K562 (cell line): ENCODE measurements at places on chromosomes 1 and 21. TPM values are rescaled to one million over a fixed set of nuclear protein-coding genes. Genes with fewer than 3 reads are reported as not detected.

- DNase-seq, result no peak
Observed at GRCh38 chr1:96292141-96292540, 429.4 kb upstream of the PTBP2 start.

PTGS2 gene
- total RNA-seq, result not detected in 2 replicates

FCRL1 gene
- not detected in 2 replicates for total RNA-seq

KRTAP21-2 gene
- not detected in 2 replicates for total RNA-seq

DNA sequence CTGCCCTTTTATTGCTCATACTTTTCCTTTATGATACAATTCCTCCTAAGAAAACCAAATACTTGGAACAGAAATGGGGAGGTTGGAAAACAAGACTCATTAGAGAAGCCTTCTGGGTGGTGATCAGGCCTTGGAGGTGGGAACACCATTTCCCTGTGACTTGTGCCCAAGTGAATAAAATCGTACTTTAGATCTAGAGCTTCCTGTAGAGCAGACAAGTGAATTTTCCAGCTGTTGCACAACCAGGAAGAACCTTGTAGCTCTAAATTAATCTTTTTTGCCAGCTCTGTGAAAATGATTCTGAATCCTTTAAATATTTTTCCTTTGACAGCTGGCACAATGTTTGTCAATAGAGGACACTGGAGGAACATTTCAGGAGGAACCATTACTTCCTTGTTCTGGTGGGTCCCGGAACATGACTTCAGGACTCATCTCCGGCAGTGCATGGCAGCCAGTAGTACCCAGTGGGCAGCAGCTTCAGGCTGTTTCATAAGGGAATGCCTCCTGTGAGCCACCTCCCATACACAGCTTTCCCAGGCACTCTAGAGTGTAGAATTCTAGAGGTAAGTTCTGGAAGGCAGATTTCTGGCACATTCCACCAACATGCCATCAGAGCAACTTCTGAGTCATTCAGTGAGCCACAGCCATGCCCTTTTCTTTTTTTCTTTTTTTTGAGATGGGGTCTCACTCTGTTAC, 5.5 kb upstream of the SNAPIN start:
- DNase-seq, result no peak

- no peak for DNase-seq
Observed at GRCh38 chr1:85465099-85465785, at the start of gene DDAH1. Gene DDAH1, minus strand, starts transcription at chr1:85465159. Its CDS starts 114 bp downstream, at chr1:85465045.

SLC25A34 gene
- total RNA-seq, result 0.13 and 0.16 TPM in 2 replicates

IL19 gene
- total RNA-seq, result not detected in 2 replicates

DNA sequence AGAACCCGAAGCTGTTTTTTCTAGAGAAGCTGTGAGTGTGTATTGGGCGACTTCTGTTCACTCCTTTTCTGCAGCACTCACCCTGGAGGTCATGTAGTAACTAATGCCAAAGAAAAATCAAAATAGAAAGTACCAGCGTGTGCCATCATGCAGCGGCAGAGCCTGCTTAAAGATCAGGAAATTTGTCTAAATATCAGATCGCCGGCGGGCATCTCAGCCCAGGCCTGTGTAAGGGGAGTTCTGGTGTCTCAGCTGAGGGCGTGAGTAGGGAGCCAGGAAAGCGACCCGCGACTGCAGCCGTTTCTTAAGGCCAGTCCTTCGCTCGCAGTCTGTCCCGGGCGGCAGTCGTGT, 768 bp downstream of the EDARADD start:
- DNase-seq, result no peak

GRCh38 chr1:204254031-204254661, 40.4 kb upstream of the GOLT1A start:
- DNase-seq, result no peak

- DNase-seq, result no peak
Observed at GRCh38 chr1:6599141-6599975, 3.3 kb downstream of the KLHL21 start.

- DNase-seq, result no peak
Observed at GRCh38 chr1:81876901-81877733, 76.4 kb downstream of the ADGRL2 start.

GRCh38 chr1:16007671-16008341, 3.8 kb downstream of the SRARP start:
- DNase-seq, result no peak

DNA sequence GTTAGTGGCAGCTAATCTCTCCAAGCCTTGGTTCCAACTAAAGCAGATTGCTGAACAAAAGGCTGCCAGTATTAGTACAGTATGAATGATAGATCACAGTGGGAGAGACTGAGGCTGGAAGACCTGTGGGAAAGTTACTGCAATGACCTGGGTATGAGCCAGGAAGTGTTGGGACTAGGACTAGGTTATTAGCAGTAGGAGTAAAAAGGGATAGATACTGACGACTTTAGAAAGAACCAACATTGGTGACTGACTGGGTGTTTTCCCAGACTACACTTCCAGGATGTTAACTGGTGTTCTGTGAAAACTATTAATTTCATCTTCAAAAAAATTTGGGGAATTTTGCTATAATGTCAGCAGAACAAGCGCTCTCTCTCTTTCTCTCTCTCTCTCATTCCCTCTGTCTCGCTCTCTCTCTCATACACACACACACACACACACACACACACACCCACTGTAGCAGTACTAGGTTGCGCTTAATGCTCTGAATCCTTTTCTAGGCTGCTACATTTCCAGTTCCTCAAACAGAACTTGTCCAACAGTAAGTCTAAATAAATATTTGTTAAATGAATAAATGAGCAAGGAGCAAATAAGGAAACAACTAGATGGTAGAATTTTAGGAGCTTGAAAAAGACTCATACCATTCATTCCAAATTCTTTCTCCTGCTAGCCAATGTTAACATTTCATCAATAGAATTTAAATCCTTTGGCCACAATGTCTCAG, 47.6 kb upstream of the RGS8 start:
- DNase-seq, result no peak

- no peak for DNase-seq
Observed at GRCh38 chr1:4048076-4048475, 148.0 kb upstream of the C1orf174 start.

MIS18A gene
- total RNA-seq, result 58.1 and 60.3 TPM in 2 replicates

GRCh38 chr1:47663286-47663685, 225.4 kb downstream of the FOXD2 start:
- DNase-seq, result no peak

KIF17 gene
- total RNA-seq, result 0.11 and 0.47 TPM in 2 replicates

KPRP gene
- total RNA-seq, result not detected in 2 replicates

RIMKLA gene
- 0.02 TPM in 2 replicates for total RNA-seq

HPCAL4 gene
- total RNA-seq, result 0.04 TPM in 2 replicates

TENT5C gene
- total RNA-seq, result 7.1 and 7.7 TPM in 2 replicates

GRCh38 chr21:36064085-36064460, 3.7 kb upstream of the SETD4 start:
- no peak for DNase-seq
